Mucosa of descending colon (tissue), 3 donors: ENCODE measurements at places on chromosomes 3 and 15.
A peak's percentile ranks its signal among the peaks of the same experiment; 100 is the strongest.

DNA sequence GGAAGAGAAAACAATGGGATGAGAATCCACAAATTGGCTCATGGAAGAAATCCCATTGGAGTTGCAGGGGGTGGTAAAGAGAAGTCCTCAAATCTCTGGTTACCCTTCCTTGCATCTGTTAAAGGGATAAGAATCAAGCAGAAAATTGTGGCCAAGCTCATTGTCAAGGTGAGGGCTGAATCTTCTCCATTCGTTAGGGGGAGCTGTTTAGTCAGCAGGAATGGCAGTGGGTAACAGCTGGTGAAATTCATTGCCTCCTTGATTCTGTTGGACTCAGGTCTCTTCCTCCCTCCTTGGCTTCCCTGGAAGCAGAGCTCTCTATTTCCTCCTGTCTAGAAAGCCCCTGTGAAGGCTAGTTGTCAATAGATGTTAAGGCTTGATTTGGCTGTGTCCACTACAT, 343.1 kb upstream of the SEMA6D start:
- DNase-seq = no peak

GRCh38 chr15:90000186-90001001, 730 bp upstream of the ZNF710 start:
- DNase-seq = peak; percentile 81

GRCh38 chr15:98872774-98873173, 134.8 kb downstream of the PGPEP1L start:
- DNase-seq = no peak

DNA sequence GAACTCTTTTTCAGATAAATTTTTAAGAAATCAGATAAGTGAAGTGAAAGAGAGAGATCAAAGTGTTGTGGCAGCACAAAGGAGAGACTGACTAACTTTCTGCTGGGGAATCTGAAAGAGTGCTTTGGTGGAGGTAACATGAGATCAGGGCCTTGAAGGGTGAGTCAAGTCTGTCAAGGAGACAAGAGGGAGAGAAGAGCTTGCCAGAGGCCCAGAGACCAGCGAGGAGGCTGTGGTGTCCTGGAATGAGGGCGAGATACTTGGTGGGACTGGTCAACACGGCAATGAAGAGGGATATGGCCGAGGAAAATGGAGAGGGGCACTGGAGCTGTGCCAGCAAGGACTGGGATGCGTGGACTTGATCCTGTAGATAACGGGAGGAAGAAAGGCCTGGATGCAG, 4.6 kb downstream of the TADA3 start:
- no peak for DNase-seq

- DNase-seq = peak; percentile 59
Measured at GRCh38 chr15:101127506-101128076, 124.3 kb downstream of the CHSY1 start.

DNA sequence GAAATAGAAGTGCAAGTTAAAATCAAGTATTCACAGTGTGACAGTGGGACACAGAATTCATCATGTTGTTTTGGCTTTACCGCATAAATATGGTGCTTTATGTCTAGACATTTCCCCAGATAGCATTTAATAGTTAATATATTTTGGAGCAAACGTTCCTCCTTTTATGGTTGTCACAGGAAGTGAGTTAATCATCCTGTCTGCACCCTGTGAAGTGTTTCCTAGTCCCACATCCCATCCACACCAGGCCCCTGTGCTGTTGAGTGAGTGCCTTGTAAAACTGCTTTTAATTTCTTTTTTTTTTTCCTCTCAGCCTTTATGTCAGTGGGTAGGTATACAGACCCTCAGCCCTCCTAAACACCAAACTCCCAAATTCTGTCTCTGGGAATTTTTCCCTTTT, 393.7 kb downstream of the FEZF2 start:
- no peak for DNase-seq
